Nucleus accumbens (tissue), 56 donors: ENCODE measurements at places on chromosomes 6 and 20.

GRCh38 chr20:49851231-49851705 lies 38.6 kb downstream of the SLC9A8 start:
- DNase-seq, result peak; percentile 58

- no peak for DNase-seq
Measured at GRCh38 chr6:112016320-112016719, 37.6 kb upstream of the CCN6 start.

DNA sequence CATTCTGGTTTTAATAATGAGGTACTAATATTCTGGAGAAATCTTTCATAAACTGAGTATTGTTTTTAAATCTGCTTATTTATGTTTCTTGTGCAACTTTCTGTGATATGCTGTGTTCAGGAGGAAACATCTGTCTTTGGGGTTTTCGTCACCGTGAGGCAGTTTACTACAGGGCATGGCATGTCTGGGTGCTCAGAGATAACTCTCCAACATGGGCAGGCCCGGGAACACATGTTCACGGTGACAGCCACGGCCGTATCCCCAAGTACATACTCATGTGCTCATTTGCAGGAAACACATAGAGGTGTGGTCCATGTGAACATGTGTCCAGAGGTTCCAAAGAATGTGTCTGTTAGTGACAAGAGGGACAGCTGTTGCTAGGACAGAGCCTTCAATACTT lies 62.1 kb upstream of the CNKSR3 start:
- DNase-seq, result no peak

DNA sequence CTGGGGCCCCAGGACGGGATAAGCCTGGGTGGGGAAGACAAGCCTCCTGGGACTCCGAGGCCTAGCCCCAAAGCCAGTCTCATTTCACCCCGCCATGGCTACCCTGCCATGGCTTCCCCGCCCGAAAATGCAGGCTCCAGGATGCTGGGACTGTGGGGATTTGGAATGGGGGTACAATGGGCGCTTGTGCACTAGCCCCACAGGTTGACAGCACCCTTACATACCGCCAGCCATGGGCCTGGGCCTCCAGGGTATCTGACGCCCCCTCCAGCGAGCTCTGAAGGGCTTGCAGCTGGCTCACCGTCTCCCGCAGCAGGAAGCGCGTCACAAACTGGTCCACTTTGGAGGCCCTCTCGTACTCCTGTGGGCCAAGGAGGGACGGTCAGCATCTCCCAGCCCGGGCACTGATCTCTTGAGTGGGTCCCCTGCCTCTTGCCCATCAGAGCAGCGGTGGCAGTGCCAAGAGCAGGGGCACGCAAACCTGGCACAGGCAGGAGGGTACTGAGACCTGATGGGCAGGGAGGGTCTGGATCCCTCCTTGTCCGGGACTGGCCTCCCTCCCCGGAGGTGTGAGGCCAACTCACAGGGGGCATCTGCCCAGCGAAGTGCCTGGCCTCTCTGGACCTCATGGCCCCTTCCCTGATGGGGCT lies 2.0 kb upstream of the C20orf144 start:
- no peak for DNase-seq

- DNase-seq, result peak; percentile 81
Measured at GRCh38 chr6:36593569-36594028, 563 bp upstream of the SRSF3 start.

GRCh38 chr6:107156617-107157016 lies 41.3 kb upstream of the BEND3 start:
- DNase-seq, result no peak

DNA sequence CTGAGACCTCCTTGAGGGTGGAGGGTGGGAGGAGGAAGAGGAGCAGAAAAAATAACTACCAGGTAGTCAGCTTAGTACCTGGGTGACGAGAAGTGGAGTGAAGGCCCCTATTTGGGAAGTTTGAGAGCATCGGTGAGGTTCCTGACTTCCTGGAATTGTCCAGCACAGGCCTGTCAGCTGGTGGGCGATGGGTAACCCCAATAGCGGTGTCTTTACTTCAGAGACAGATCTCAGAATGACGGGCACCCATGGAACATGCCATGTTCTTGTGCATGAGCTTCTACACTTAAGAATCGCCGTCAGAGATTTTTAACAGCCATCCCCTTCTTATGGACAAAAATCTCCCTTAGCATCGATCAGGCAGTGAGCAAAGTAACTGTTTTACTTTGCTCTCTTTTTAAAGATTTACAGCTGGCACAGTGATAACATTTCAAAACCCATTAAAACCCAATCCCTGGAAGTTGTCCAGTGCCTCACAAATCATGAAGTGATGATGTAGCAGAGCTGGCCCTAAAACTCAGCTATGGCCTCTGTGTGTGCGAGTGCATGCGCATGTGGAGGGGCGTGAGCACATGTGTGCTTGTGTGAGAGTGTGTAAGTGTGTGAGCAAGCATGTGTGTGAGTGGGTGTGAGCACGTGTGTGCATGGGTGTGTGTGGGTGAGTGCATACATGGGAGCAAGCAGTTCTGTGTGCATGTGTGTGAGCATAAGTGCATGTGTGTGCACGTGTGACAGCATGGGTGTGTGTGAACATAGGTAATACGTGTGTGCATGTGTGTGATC lies 85.2 kb downstream of the DLL1 start:
- no peak for DNase-seq

- DNase-seq, result no peak
Measured at GRCh38 chr6:33750244-33750991, 3.7 kb upstream of the IP6K3 start.

DNA sequence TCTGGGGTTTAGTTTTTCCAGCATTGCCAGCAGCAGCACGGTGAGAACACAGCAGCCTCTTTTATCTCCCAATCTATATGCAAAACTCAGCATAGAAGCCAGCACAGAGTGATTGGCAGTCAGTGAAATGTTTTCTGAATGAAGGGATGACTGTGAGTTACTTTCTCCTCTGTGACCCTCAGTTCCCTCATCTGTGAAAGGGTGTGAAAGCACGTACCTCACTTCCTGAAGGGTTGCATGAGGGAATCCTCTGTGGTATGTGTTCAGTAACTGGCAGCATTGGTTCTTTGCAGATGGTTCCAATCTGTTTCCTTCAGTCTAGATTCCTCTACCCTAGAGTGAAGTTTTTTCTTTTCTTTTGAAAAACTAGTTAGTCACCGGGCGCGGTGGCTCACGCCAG lies 40.0 kb downstream of the EFCAB8 start:
- no peak for DNase-seq

DNA sequence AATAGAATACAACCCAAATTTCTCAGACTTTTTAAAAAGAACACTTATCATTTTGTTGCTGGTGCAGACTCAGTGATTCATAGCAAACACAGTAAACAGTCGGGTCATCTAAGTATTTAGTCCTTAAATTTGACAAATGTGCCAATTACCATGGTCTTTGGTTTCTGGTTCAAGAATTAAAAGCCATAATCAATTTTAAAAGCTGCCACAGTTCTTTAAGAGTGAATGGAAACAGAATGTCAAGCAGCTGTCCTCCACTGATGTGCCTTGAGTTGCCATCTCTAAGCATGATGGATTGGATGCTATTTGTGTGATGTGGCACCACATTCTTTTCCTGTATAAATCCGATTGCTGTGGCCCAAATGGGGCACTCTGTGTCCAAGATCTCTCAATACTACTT lies 67.2 kb upstream of the MLIP start:
- DNase-seq, result no peak

DNA sequence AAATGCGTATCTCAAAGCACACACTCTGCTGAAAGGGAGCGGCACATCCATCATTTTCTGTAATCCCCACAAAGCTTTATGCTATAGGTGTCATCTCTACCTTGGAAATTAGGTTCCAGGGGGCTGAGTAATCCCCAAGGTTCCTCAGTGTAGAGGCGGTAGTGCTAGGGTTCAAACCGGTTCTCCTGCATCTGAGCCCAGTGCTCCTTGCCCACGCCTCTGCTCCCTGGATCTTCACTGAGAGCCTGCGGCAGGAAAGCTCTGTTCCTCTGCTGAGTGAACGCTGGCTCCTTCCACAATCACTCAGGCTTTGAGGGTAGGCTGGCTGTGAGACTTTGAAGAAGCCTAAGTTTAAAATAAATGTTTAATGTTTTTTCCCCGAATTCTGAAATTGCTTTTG lies 24.9 kb downstream of the SLC22A23 start:
- no peak for DNase-seq

- no peak for DNase-seq
Measured at GRCh38 chr6:157186785-157187181, 136.5 kb downstream of the TMEM242 start.

DNA sequence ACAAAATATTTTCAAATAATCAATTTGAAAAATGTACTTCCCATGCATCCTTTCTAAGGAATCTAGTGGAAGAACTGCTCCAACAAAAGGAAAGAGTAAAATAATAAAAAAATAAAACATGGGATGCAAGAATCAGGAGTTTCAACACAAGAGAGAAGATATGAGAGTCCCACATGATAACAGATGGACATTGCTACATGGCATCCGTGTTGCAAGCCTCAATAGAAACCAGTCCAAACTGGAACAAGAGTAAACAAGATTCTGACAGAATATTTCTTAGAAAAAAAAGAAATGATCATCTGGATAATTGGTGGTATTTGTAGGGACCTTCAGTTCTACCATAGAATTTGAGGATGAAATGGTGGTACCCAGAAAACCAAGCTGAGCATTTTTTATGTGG lies 186.8 kb downstream of the FRK start:
- no peak for DNase-seq

DNA sequence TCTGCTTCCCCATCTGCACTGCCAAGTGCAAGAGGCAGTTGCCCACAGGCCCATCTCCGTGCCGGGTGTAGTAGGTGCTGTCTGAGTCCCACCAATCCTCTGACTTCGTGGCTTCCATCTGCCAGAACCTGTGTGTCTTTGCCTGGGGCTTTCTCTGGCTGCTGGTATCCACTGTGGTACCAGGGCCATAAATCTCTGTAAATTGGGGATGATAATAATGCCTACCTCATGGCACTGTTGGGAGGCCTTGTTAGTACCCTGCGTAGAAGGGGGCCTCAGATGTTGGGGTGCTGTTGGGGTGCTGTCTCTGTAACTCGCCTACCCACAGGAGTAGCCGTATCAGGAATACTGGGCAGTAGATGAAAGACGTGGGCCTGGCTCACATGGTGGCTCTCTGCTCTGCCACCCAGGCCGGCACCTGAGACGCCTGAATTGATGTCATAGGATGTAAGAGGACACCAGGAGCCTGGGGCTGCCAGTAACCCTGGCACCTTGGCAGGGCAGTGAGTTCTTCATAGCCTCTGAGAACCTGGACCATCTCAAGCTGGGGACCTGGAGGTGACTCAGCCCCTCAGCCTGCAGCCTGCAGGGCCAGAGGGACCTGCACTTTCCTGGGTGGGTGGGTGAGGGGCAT lies 94.1 kb upstream of the RNF24 start:
- no peak for DNase-seq
